ENCODE measurements at places on chromosomes 16 and 17.

GRCh38 chr17:49051269-49051668 lies 54.1 kb downstream of the IGF2BP1 start:
- no peak for DNase-seq

DNA sequence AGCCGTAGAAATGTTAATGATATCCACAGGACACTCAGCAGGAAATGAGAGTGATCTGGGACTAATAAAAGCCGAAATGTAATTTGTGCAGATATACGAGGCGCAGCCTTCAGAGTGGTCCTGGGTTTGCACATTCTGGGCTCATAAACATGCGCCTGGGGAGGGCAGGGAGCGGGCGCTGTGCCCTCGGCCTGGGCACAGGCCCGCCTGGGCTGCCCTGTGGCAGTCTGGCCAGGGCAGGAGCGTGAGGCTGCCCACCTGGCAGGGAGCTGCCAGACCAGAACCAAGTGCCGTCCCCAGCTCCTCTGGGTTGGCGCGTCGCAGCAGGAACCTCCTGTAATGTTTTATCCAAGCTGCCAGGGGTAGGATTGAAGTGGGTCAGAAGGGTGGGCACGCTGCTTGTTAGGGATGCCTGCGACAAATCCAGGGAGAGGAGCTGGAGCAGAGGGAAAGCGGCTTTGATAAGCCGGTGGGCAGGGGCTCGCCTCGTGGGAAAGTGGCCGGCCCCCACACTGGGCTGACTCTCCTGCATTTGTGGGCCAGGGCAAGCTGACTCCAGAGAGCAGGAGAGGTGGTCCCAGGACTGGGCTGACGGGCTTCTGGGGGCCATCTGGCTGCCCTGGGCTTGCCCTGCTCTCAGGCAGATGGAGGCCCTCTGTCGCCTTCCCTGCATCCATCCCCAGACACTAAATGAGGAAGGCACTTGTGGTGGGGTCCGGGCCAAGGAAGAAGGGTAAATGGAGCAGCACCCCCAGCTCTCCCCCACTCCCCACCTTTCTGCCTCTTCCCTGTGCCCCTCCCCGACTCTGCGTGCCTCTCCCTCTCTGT lies 45.9 kb downstream of the SREBF1 start:
- DNase-seq, result no peak

DNA sequence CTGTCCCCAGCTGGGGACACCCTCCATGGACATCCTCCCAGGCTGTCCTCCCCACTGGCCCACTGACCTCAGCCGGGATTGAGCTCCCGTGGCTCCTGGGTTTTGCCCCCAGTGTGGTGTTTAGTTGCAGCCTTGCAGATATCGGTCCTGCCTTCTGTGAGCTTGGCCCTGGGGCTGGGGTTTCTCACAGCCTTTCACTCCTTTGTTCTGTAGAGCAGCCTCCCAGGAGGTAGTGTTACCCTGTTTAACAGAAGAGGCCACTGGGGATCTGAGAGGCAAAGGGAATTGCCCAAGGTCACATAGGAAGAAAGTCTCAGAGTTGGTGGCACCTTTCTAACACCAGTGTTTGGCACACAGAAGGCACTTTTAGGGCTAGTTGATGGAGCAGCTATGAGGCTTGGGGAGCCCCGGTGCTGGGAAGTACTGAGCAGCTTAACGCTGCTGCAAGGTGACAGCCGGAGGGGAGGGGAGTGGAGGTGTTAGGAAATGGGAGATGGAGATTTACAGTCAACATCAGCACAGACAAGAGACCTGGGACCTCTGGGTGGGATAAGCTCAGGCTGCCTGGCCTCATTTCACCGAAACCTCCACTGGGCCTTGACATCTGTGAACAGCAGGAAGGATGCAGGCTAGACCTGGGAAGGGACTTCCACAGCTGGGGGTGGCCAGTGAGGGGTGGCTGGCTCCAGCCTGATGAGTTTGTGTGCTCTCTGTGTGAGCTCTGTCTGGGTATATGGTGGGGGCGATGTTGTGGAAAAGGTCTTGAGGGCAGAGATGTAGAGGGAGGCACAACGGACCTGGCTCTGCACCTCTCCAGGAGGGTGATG lies 26.1 kb downstream of the CACNA1G start:
- DNase-seq, result no peak

DNA sequence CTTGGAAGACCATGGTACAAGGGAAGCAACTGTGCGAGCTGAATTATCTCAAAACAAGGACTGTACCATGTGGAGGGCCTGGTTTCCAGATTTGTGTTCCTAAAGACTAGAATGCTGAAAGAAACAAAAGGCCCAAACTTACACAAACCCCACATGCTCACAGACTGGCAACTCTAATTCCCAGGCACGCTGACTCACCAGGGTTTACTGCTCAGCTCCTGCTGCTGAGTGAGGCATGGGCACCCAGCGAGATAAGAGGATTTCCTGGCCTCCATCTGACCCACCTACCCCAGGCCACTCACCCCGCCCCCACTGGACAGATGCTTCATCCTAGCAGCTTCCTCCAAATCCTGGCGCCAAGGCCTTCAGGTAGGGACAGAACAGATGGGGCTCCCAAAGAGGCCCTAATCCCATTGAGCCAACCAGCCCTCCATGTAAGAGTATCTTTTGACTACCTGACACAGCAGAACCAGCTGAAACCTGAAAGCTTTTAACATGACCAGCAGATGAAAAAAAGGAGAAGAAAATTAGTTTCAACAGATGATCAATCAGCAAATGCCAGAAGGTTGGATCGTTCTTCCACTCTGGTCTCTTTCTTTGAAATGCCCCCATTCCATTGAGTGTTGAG lies 33.9 kb downstream of the DCUN1D3 start:
- peak; percentile 45 for DNase-seq

- DNase-seq, result no peak
These were observed 29.9 kb downstream of the PIEZO1 start for GRCh38 chr16:88754912-88755744.

GRCh38 chr17:29176558-29177351 lies 3.4 kb downstream of the MYO18A start:
- DNase-seq, result no peak

DNA sequence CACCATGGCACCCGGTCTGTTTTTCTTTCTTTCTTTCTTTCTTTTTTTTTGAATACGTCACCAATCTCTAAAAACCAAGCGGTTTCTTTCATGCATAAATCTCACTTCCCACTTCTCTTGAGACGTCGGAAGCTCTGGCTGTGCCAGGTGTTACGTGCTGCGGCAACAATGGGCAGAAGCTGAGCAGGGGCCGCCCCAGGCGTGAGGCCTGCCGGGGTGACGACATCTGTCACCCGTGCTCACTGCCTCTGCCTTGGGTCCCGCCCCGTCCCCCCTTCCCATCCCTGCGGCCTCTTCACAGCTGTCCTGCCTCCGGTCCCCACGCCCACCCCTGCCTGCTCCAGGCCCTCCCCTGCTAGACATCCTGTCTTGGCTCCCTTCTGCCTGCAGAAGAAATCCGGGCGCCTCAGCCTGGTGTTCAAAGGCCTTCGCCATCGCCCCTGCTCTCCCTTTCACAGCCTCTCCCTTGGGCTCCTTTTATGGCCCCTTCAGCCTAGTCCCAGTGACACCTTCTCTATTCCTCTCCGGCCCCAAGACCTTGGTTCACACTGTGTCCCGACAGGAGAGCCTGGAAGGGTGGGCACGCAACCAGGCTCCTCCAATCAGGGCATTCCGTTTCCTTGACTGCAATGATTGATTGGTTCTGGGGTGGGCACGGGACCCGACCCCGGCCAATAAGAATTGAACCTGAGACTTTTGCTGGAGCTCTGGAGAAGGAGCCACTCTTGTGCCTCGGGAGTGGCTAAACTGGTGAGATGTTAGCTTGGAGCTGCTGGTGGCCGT lies 4.8 kb downstream of the P2RX1 start:
- DNase-seq, result no peak

GRCh38 chr17:48244121-48244711 lies 136.7 kb downstream of the SNX11 start:
- no peak for DNase-seq

DNA sequence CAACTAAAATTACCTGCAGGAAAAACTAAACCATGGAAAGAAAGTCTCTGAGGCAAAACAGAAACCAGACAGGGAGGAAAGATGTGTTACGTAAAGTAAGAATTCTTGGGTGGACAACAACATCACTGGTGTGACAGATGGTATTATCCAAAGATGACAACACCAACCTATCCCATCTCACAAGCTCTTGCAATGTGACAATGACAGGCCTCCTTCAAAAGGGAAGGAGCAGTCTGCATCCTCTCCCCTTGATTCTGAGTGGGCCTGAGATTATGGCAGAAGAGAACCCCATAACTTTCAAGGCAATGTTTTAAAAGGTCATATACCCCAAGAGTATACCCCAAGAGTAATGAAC lies 17.6 kb upstream of the KDM8 start:
- no peak for DNase-seq

- DNase-seq, result peak; percentile 30
These were observed 3.8 kb downstream of the GJC1 start for GRCh38 chr17:44826123-44826790.

GRCh38 chr17:7982666-7983065 lies 19.7 kb upstream of the GUCY2D start:
- DNase-seq, result no peak

DNA sequence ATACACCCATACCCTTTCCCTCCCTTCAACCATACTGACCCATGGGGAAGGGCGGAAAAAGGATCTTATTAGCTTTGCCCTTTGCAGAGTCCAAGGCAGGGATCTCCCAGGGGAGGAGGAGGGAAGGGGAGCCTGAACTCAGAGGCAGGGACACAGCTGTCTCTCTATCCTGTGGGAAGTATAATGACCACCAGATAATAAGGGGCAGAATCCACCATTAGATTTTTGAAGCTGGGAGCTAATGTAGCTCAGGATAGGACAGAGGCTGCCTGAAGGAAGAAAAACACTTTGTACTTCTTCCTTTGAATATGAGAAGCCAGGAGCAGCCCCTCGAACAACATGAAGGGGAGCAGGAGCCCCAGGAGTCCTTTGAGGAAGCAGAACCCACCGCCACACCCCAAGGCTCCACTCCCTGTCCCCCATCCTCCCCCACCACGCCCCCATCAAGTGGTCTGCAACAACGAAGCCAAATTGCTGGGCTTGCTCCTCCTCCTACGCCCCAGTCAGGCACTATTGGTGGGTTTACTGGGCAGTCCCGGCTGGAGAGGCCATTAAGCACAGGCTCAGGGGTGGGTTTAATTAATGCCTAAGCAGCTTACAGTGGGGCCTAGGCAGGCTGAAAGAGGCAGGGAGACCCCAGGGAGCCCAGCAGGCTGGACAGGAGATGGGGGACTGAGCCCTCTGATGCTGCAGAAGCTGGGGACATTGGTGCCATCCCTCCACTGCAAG lies 5.3 kb downstream of the MPP2 start:
- DNase-seq, result no peak

- DNase-seq, result no peak
These were observed 58.7 kb downstream of the CENPV start for GRCh38 chr17:16294560-16294959.

DNA sequence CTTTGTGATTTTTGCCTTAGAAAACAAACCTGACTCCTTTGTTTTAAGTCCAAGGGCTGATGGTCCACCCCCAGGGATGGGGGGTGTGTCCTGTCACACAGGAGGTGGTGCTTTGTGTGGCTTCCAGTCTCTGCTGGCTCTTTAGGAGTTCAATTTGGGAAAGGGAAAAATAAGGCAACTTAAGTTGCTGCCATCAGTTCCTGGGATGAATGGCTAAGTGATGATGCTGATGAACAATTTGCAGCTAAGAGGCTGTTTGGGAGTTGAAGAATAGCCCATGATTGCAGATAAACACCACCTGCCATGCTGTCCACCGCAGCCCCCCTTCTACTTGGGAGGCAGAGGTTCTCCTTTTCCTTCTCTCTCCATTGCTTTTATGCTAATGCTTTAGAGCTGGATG lies 40.2 kb downstream of the ARL4D start:
- DNase-seq, result no peak

- DNase-seq, result no peak
These were observed 300.9 kb downstream of the C16orf95 start for GRCh38 chr16:87016046-87017035.

GRCh38 chr17:9247401-9247938 lies 226.2 kb downstream of the NTN1 start:
- DNase-seq, result no peak

- no peak for DNase-seq
These were observed 117.8 kb upstream of the METRNL start for GRCh38 chr17:82961366-82962162.

GRCh38 chr16:85798901-85799496 lies 345 bp downstream of the EMC8 start:
- no peak for DNase-seq

GRCh38 chr16:53865494-53865863 lies 161.5 kb downstream of the FTO start:
- no peak for DNase-seq

DNA sequence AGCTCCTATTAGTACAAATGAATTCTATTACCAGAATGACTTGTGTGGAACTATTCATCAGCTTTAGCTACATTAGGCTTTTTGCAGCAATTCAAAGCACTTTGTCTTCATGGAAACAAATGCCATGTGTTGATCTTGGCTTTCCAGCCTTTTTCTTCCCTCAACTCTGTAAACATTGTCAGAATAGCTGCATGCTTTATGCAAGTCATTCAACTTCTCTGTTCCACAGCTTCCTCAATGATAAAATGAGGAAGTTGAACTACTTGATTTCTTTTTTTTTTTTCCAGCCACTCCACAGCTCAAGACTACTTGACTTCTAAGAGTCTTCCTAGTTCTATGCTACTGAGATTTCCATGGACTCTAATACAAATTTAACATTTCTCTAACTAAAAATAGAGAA lies 41.1 kb downstream of the KIAA0753 start:
- DNase-seq, result no peak

GRCh38 chr16:86964796-86965241 lies 352.4 kb downstream of the C16orf95 start:
- DNase-seq, result no peak

GRCh38 chr16:50967827-50968612 lies 183.1 kb downstream of the SALL1 start:
- DNase-seq, result no peak

DNA sequence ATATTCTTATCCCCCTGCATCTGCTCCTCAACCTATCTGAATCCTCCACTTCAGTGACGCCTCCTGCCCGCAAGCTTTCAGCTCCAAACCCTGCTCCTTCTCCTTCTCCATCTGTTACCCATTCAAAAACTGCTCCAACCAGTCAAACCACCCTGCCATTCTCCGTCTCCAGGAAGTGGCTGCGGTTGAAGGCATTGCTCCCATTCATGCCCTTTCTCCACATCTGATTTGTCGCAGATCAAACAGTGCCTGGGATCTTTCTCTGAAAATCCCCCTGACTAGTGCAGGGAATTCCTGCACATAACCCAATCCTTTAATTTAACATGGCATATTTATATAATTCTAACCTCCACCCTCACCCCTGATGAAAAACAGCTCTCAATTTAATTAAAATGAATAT lies 56.3 kb downstream of the SLFN5 start:
- no peak for DNase-seq

DNA sequence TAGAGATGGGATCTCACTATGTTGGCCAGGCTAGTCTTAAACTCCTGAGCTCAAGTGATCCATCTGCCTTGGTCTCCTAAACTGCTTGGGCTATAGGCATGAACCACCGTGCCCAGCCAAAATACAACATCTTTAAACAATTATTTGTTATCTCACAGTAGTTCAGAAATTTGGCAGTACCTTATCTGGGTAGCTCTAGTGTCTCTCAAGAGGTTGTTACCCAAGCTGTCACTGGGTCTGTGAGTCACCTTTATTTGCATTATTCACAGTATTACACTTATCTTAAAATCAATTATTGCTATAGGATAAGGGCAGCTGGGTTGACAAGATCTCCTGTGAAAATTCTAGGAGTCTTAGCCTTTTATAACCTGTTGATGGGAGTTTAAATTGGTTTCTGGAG lies 64.0 kb upstream of the GAS7 start:
- no peak for DNase-seq

GRCh38 chr16:3020247-3020603 lies at the start of gene TNFRSF12A:
Gene TNFRSF12A (plus strand): TSS chr16:3020368. CDS start chr16:3020398, 30 bp downstream.
- peak; percentile 77 for DNase-seq
